ENCODE measurements at places on chromosomes 11 and 22.
A peak's percentile ranks its signal among the peaks of the same experiment; 100 is the strongest.

GRCh38 chr11:99325847-99326246 lies 305.1 kb downstream of the CNTN5 start:
- H3K4me1 ChIP-seq, result no peaks in the 10 kb centered on the region
- H3K27me3 ChIP-seq, result no peaks in the 10 kb centered on the region
- no peak overlapping the region for H3K27ac ChIP-seq
- no peak overlapping the region for H3K4me3 ChIP-seq
- no peak for DNase-seq

DNA sequence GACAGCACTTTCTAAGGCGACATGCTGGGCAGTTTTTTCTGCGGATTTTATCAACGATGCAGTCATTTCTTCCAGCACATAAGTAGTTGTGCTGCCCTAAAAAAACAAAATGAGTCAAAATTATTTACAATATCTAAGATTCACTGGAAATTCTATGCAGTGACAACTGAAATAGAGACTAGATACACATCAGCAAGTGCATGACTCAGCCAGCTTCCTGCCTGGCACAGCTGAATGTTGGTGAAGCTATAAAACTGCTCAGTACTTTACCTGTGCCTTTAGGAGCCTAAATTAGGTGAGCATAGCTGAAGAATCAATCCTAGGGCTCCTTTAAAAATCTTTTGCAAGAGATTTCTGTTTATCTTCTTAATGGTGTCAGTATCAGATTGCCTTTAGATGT lies 37.8 kb downstream of the PGR start:
- no peaks in the 10 kb centered on the region for H3K4me1 ChIP-seq
- no peaks in the 10 kb centered on the region for H3K36me3 ChIP-seq
- no peak overlapping the region for H3K4me3 ChIP-seq
- no peak overlapping the region for H3K27ac ChIP-seq

DNA sequence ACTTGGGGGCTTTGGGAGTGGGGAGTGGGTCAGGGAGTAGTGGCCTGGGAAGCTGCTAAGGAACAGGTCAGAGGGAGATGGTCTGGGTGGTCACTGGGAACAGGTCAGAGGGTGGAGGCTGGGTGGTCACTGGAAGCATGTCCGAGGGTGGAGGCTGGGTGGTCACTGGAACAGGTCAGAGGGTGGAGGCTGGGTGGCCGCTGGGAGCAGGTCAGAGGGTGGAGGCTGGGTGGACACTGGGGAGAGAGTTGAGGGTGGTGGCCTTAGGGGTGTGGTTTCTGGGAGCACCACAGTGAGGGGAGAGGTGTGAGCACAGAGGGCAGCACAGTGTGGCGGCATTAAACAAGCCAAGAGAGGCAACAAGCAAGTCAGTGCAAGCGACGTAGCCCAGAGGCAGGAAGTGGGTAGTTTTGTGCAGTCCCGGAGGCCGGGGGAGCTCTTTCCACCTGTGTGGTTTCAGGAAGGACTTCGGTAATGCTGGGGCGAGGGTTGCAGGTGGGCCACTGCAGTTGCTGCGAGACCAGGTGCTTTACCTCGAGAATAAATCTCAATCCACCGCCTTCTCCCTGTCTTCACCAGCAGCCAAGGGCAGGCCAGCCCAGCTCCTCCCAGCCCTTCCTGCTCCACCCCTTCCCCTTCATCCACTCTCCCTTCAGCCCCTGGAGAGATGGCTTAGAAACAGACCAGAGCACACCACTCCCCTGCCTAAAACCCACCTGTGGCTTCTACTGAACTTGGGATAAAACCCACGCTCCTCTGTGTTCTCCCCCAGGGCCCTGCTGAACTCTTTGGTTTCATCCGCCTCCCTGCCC lies 3.2 kb upstream of the CACNA1I start:
- H3K4me1 ChIP-seq, result no peaks in the 10 kb centered on the region
- H3K27me3 ChIP-seq, result peaks cover 6% of the 10 kb centered on the region
- no peak overlapping the region for H3K4me3 ChIP-seq
- no peak overlapping the region for H3K27ac ChIP-seq
- H3K36me3 ChIP-seq, result no peaks in the 10 kb centered on the region

DNA sequence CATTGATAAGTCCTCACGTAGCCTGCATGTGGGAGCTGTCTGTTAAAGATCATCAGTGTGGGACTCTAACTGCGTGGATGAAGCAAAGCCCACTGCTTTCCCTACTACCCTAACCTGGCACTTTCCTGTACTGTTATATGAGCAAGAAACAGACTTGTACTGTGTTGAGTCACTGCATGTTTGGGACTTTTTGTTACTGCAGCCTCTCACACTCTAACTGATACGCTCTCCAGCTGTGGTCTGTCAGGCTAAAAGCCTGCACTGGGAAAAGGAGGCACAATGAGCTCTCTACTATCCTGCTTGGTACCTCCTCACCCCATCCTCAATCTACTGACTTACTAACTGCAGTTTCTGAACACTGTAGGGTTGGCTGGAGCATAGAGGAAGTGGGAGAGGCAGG lies 93.7 kb upstream of the PLET1 start:
- H3K4me1 ChIP-seq, result no peaks in the 10 kb centered on the region
- no peak overlapping the region for H3K4me3 ChIP-seq
- no peaks in the 10 kb centered on the region for H3K36me3 ChIP-seq
- no peak for DNase-seq

DNA sequence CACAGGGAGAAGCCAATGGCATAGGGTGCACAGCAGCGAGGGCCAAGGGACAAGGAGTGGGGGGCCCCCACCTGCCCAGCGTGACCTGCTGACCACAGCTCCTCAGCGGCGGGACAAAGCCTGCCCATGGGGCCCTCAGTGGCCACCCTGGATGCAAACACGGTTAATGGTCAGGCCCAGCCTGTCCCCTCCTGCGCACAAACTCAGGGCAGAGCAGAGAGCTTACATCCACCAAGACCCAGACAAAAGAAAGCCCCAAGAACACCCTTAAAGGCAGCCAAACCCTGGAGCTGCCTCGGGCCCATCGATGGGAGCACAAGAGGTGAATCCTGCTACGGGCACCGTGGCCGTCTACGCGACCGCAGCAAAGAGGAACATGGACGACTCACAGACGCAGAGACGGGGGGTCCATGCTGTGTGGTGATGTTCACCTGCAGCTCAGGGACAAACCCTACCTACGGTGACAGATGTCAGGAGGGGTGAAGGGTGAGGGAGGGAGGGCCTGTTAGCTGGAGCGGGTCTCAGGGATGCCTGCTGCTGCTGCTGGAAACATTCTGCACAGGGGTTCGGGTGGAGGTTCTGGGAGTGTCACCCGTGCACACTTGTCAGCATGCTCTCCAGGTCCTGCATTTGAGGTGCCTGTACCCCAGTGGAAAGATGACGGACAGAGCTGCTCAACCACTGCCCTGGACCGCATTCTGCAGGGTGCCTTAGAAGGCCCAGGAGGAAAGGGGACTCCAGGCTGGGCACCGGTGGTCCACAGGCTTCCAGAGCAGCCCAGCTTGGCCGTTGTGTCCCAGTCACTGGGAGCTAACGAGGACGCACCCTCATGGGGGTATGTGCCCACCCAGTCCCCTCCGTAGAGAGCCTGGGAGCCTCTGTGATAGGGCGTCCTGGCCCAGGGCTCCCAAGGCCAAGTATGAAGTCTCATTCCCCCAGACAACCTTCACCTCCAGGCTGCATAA lies 11.6 kb downstream of the ASCL2 start:
- no peak overlapping the region for H3K4me3 ChIP-seq
- no peak overlapping the region for H3K27ac ChIP-seq
- DNase-seq, result no peak
- H3K4me1 ChIP-seq, result no peaks in the 10 kb centered on the region

DNA sequence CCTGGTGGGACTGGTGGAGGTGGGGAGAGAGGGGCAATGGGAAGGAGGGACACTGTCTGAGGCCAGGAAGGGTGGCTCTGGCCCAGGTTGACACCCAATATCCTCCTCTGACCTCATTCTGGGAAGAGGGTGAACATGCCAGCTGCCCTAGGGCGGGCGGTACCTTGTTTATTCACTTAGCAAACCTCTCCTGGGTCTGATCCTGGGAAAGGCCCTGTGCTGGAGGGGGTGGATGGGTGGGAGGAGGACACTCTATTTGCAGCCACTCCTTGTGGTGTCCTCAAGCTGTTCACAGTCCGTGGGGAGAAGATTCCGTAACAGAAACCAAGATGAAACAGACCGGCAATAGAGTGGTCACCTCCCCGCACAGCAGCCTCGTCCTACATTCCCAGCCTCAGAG lies 49.7 kb upstream of the EIF3D start:
- no peak for DNase-seq
- no peaks in the 10 kb centered on the region for H3K36me3 ChIP-seq
- no peak overlapping the region for H3K27ac ChIP-seq
- no peak overlapping the region for H3K4me3 ChIP-seq

DNA sequence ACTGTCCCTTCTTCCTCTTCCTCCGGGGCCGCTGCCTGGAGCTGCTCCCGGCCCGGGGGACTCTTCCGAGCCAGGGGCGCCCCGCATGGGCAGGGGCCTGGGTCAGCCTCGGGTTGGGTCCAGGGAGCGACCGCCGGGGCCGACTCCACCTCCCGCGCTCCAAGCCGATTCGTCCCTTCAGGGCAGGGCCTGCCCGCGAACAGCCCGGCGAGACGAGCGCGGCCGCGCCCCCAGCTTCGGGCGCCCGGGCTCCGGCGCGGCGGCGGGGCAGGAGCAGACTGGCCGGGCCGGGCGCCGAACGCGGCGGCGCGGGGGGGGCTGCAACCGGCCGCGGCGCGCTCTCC lies at the start of gene LARGE1:
Gene LARGE1, minus strand, starts transcription at position 280 of the 344 bp plus-strand sequence.
- H3K27ac ChIP-seq, result no peak within 1 kb of the TSS
- H3K4me1 ChIP-seq, result peaks cover 18% of the 10 kb centered on the region
- H3K36me3 ChIP-seq, result no peaks in the 10 kb centered on the region
- DNase-seq, result peak; percentile 57

DNA sequence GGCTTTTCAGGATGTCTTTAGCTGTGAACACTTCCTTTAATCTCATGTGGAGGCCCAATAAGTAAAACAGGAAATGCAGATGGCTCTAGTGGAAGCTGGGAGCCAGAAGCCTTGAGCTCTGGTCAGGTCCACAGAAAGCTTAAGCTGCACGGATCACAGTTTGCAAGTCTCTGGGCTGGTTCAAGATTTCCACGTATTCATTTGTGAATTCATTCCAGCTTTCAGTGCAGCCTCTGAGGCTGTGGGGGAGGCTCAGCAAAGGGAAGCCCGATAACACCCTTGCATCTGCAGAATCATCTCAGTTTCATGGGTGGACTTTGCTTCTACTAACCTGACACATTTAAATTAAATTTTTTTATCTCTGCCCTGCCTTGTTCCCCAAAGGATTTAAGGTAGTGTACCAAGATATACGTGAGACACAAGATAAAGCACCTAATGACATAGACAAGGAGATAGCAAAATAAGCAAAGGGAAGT lies 65.6 kb downstream of the ISX start:
- no peak overlapping the region for H3K4me3 ChIP-seq

DNA sequence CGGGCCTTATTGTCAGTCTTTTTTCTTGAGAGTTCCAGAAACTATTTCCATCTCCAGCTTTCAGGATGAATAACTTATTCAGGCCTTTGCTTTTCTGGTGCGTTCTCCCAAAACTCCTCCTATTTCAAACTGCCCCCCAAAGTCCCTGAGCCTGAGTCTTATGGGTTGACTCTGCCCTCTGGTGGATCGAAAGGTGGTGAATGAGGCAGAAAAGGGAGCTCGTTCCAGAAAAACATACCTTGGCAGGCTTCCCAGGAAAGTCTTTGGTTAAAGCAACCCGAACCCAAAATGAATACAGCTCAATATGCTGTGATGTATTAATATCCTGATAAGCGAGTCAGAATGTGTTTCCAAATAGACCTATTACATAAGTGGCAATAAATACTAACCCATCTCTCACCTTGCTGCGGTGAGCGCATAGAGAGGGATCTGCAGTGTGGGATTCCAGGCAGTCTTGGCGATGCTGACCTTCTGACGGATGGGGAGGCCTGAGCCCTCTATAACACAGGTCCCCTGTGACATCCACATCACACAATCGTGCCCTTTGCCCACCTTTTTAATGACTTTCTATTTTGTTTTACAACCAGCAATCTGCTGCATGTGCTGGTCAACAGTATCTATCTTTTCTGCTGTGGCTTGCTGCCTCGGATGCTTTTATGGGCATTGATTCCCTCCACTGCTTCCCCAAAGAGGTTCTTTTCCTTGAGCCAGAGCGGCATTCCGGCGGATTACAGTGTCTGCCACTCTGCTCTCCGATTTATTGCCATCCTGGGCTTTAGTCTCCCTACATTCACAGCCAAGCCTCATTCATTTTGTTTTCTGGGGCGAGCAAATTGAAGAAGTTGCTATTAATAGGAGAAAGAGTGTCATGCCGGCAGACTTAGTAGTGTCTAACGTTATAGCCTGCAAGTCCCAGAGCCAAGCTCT lies 756.8 kb downstream of the NTM start:
- H3K4me1 ChIP-seq, result peaks cover 15% of the 10 kb centered on the region
- no peak overlapping the region for H3K4me3 ChIP-seq
- H3K27me3 ChIP-seq, result no peaks in the 10 kb centered on the region
- no peak overlapping the region for H3K27ac ChIP-seq
- H3K36me3 ChIP-seq, result no peaks in the 10 kb centered on the region

DNA sequence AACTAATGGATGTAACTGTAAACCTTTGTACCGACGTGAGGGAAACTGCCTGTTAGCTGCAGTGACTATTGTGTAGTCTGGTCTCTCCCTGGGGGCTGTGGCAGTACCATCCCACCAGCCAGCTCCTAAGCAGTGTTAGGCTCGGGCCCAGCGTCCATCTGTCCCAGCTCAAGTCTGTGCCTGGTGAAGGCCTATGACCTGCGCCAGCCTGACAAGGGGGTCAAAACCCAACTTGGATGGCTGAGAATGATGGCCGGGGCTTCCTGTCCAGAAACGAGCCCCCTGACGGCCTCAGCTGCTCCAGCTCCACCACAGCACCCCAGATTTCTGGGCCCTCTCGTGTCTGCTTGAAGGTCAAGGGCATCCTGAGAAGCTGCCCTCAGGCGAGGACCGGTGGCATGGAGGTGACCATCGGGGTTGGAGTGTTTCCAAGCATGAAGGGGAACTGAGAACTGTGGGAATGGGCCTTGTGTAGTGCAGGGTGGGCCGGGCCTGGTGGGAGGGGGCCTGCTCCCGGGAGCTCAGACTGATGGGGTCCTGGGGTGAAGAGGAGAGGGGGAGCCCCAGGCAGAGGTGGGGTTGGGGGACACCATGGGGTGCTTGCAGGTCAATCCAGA lies 14.3 kb upstream of the SPI1 start:
- no peaks in the 10 kb centered on the region for H3K36me3 ChIP-seq
- H3K4me1 ChIP-seq, result no peaks in the 10 kb centered on the region
- H3K4me3 ChIP-seq, result no peak overlapping the region

DNA sequence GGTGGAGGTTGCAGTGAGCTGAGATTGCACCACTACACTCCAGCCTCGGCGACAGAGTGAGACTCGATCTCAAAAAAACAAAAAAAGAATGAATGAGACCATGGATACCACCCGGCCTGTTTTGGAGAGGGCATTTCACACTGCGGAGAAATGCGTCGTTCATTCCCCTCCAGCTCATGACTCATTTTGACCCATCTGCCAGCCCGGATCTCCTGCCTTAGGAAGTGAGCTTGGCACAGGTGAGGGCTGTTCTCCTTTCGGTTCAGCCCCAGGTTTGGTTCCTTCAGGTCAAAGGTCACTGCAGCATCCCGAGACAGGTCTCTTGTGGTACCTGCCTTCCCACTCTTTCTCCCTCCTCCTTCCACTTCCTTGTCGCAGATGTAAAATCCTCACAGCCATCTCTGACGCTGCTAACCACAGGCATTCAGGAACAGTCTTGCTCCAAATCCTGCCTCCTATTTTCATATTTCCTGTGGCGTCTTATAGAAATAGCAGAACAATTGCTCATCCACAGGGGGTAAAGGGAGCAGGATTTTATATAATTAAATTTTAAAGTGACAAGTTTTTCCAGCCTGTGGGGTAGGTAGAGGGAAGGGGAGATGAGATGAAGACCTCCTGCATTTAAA lies 517.9 kb downstream of the NTM start:
- no peaks in the 10 kb centered on the region for H3K27me3 ChIP-seq
- peaks cover 29% of the 10 kb centered on the region for H3K4me1 ChIP-seq
- H3K4me3 ChIP-seq, result no peak overlapping the region
- no peak overlapping the region for H3K27ac ChIP-seq

- no peaks in the 10 kb centered on the region for H3K27me3 ChIP-seq
- DNase-seq, result no peak
- H3K27ac ChIP-seq, result no peak overlapping the region
- peaks cover 8% of the 10 kb centered on the region for H3K36me3 ChIP-seq
Measured at GRCh38 chr11:76796511-76797198, 13.5 kb downstream of the TSKU start.

All from H1 (cell line).